ENCODE measurements at places on chromosomes 5 and 9.

GRCh38 chr5:62475072-62475471 is 62.5 kb downstream of the IPO11 start:
- no peak for DNase-seq

GRCh38 chr9:134993416-134993815 is 75.7 kb upstream of the FCN1 start:
- no peak for DNase-seq

DNA sequence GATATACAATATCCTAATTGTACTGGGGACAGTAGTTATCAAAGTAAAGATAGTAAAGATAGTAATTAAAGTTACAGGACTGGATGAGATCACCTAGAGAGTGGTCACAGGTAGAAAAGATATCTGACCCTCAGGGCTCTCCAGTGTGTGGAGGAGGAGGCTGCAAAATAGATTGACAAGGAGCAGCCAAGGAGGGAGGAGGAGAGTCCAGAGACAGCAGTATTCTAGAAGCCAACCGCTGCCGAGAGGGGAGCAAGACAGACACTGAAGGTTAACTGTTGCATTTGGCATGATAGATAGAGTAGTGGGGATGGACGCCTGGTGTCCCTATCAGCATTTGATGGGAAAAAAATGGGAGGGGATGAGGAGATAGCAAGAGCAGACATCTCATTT is 17.0 kb upstream of the F2RL1 start:
- no peak for DNase-seq

DNA sequence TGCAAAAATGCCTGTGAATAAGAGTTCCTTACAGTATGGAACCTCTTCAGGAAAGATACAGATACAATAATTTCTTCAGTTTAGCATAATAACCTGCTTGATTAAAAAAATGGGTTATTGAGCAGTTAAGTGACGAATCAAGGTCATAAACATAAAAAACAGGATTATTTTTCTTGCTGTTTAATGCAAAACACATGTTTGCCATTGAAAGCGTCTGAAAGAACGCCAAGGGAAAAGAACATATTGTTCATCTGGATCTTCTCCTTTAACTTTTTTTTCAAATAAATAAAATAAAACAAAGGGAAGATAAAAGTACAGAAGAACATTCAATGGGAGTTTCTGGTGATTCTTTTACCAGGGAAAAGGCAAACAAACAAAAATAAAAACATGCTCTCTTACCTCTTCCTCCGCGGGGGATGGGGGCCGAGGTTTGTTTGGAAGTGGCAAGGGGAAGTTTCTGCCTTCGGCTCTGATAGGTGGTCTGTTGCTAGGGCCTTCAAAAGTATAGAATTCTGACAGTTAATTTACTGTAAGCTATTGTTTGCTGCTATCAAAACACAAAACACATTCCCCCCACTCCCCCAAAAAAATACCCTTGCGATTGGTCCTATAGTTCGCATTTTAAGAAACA is 20.1 kb downstream of the C5orf58 start:
- DNase-seq = no peak

DNA sequence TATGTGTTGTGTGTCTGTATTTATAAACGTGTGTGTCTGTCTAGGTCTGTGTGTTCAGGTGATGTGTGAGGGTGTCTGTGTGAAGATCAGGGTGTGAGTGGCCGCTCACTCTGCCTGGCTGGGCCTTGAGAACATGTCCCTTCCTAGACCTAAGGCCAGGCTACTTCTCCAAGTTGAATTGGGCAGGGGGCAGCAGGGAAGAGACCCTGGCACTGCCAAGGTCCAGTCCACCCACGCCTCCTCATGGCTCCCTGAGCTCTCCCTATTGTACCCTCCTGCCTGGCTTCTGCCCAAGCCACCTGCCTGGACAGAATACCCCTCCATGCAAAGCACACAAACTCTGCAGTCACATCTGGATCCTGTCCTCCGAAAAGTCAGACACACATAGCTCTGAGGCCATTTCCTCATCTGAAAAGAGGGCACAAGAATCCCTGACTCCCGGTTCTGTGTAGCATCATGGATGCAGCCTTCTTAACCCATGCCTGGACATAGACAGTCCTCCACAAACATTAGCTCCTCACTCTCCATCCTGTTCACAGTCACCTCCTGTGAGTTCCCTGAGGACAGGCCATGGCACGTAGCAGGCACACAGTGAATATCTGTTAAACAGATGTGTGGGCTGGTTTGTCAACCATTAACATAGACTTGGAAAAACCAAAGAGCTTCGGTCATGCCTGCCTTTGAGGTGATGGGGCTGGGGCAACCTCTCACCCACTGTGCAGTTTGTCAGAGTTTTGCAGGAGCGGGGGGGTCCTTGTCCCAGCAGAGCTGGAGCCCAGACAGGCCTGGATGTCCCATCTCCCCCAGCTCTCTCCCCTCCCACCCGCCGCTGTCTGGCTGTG is 167.8 kb upstream of the MVB12B start:
- DNase-seq = no peak

- no peak for DNase-seq
These were observed 49.8 kb upstream of the PTPDC1 start for GRCh38 chr9:94034511-94034910.

- DNase-seq = no peak
These were observed 1.7 kb downstream of the PRDM6 start for GRCh38 chr5:123090661-123091297.

DNA sequence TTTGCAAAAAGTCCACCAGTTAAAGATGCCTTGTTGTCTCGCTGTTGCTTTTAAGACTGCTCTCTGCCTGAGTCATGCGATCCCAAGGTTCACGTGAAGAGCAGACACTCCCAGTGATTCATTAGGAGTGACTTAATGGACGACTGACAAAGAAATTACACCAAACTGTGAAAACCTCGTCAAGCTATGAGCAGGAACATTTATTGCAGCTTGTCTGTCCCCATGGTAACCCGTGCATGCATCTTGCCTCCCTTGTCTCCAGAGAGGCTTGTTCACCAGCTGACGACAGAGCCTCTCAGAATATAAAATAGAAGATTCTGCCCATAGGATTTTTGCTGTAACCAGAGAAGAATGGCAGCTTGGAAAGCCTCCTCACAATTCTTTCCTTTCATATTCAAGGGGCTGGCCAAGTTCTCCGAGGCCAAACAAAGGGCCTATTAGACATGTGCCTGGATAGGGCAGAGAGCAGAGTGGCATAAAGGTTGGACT is 352.7 kb downstream of the SPOCK1 start:
- no peak for DNase-seq

- peak; percentile 78 for DNase-seq
These were observed 33.4 kb upstream of the SLC6A19 start for GRCh38 chr5:1167728-1168709.

DNA sequence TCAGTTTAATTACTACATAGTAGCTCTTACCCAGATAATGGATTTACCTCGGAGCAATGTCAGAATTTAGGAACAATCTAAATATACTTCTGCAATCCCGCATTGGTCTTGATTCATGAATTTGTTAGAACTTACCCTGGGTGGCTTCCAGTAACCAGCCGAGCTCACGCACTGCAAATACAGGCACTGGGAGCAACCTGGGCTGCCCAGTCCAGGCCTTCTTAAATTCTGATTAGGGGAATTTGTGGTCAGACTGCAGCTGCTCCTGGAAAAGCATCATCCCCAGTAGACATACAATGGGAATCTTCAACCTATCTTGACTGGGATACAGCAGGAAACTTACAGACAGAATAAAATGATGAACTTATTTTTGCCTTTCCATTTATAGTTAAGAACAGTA is 270.3 kb downstream of the SPOCK1 start:
- no peak for DNase-seq

GRCh38 chr5:53090229-53090628 is 19.3 kb downstream of the MOCS2 start:
- no peak for DNase-seq

DNA sequence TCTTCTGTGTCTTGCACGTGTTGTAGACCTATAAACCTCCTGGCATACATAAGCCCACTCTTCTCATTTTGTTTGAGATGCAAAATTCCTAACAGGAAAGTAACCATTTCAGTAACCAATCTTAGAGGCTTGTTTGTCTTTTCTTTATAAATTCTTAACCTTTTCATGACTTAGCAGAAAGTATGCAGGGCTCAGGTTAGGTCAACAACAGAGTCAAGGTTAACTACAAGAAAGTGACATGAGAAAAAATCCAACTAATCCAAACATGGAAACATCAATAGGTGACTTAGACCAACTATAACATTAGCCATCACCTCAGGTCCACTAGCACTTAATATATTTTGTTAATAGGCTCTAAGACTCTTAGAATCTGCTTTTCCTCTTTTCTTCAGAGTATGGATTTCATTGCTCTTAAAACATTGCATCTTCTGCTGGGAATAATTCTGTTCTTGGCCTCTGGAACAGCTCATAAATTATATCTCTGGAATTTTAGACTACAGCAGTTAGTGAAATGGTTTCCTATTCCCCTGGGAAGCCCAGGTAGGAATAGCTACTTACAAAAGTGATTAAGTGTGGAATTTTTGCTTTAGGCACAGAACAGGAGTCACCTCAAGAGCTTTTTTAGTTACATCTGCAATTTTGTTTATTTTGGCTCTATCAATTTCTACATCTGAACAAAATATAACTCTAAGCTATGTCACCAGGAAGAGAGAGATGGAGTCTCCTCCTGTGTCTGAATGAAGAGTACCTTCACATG is 155.3 kb upstream of the ANKRD55 start:
- DNase-seq = no peak

DNA sequence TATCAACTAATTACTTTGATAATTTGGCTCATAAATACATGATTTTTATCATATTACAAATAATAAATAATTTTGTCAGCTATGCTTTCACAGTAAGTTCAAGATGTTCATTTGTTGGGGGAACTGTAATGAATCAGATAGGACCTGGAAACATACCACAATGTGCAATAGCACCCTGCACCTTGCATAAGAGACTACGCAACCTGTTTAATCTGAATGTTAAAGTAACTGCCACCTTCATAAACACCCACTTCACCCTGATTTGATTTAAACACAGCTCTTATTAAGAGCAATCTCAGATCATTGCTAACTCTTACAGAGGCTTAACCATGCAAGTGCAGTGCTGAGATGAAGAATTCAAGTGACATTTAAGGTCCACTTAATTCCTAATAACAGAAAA is 69.1 kb upstream of the GABRA1 start:
- DNase-seq = no peak

- DNase-seq = no peak
These were observed 696.9 kb upstream of the C9orf72 start for GRCh38 chr9:28270156-28270555.

GRCh38 chr5:28012538-28012937 is 974.2 kb upstream of the CDH9 start:
- DNase-seq = peak; percentile 48

GRCh38 chr9:6930827-6931226 is 173.1 kb downstream of the KDM4C start:
- no peak for DNase-seq

DNA sequence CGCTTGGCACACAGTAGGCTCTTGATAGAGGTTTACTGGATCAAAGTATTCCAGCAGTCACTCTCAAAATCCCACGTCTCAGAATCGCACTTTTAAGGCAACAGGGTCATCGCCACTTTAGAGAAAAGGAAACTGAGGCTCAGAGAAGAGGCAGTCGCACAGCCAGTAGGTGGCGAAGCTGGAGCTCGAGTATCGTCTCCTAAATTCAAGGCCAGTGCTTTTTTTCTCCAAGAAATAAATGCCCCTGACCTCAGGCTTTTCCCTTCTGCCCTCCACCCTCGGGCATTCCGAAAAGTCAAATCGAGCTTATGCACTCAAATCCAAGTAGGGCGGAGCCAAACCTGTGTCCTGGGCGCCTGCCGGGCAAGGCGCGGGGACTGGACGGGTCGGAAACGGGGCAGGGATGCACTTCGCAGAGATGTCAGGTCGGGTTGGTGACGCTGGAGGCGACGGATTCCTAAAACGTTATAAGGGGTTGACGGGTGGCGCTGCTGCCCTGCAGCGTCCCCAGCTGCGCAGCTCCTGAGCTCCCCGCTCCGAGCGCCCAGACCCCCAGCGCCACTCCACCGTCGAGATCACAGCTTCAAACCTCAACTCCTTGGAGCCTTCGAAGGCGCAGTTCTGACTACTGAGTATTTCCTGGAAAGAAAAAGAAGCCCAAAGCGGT is 4.7 kb upstream of the FOXB2 start:
- DNase-seq = no peak

- no peak for DNase-seq
These were observed 227.7 kb downstream of the CDH12 start for GRCh38 chr5:22625451-22625850.

DNA sequence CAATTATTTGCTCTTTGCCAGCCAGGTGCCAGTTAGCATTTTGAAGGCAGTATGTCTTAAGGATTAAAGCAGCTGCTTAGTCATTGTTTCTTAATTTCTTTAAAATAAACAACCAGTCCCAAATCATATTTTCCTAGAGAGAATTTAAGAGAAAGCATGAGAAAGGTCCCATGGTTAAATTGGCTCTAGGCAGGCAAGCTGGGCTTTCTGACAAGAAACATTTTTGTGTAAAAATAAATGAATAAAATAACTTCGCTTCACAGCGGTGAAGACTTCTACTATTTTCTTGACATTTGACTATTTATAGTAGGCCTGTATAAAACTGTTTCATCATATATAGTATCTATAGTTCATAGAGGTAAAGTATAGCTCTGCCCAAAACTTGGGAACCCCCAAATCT is 617.7 kb upstream of the C9orf72 start:
- DNase-seq = no peak

GRCh38 chr9:108397286-108397685 is 458.5 kb downstream of the ACTL7B start:
- DNase-seq = no peak

DNA sequence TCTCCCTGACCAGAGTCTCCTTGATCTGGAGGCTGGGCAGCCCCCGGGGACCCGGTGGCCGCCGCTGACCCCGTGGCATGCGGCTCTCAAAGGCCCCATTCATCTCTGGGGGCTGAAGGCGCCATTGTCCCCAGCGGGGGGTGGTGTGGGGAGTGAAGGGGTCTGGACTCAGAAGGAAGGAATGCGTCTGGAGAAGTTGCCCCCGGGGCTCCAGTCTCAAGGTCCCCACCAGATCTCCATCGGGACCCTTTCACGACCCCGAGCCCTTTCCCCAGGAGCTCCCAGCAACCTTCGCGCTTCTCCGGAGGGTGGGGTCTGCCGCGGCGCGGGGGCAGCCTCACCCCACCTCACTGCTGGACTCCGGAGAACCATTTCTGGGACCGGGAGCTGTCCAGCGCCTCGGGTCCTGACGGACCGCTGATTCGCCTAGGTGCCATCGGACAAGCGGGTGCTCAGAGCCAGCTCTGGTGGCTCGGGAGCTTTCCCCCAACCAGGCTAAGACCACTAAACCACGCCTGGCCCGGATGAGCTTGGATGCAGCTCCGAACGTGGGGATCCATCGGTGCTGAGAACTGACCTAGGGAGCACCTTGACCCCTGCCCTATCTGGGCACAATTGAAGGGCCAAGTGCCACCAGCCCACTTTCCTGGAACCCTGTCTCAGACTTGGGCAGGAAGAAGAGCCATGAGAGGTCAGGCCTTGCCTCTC is 5.1 kb upstream of the PCDH1 start:
- peak; percentile 27 for DNase-seq

Measured in HEK293T (cell line).